ENCODE measurements at places on chromosomes 5 and 9. TPM values are rescaled to one million over a fixed set of nuclear protein-coding genes. Genes with fewer than 3 reads are reported as not detected.

The SLC34A1 gene
- total RNA-seq, result 0.47 TPM

The PRR7 gene
- 5.7 TPM for total RNA-seq

The NEUROG1 gene
- not detected for total RNA-seq

- no peak for DNase-seq
Observed at GRCh38 chr9:90858457-90858901, 56.9 kb downstream of the SYK start.
